ENCODE measurements at places on chromosomes 5 and 9. TPM values are rescaled to one million over a fixed set of nuclear protein-coding genes. Genes with fewer than 3 reads are reported as not detected.

The PTAR1 gene
- 62.6 TPM for total RNA-seq

The DMRT2 gene
- total RNA-seq: not detected

The ENHO gene
- total RNA-seq: not detected

The SPINK4 gene
- total RNA-seq: not detected

The ANKRD31 gene
- not detected for total RNA-seq

The MYOT gene
- not detected for total RNA-seq

The FAM240B gene
- not detected for total RNA-seq

The CD72 gene
- not detected for total RNA-seq

The PSD2 gene
- total RNA-seq: not detected

The RPS14 gene
- total RNA-seq: 3,653 TPM

The PTGDS gene
- 0.65 TPM for total RNA-seq

The GALNT12 gene
- total RNA-seq: 0.65 TPM

The WDR38 gene
- not detected for total RNA-seq

Measured in epithelial cell of umbilical artery (primary cell).